Esophagus (tissue), 2 donors: ENCODE measurements at places on chromosomes 3 and 15. TPM values are rescaled to one million over a fixed set of nuclear protein-coding genes. Genes with fewer than 3 reads are reported as not detected.

CPN2 gene
- not detected for polyA plus RNA-seq

TMEM44 gene
- 7.3 TPM for polyA plus RNA-seq

CLDN18 gene
- 0.05 TPM for polyA plus RNA-seq

P2RY14 gene
- 2.1 TPM for polyA plus RNA-seq

PLAAT1 gene
- polyA plus RNA-seq, result 6.3 TPM

FETUB gene
- polyA plus RNA-seq, result 3.3 TPM

LRRC2 gene
- 0.14 TPM for polyA plus RNA-seq

SNURF gene
- 1.7 TPM for polyA plus RNA-seq

GOLGA8G gene
- polyA plus RNA-seq, result not detected

SLC2A2 gene
- polyA plus RNA-seq, result not detected

GJD2 gene
- 0.02 TPM for polyA plus RNA-seq

SLC15A2 gene
- 2.1 TPM for polyA plus RNA-seq

ACTRT3 gene
- 0.31 TPM for polyA plus RNA-seq

PIGB gene
- 7.7 TPM for polyA plus RNA-seq

SPINT1 gene
- polyA plus RNA-seq, result 161 TPM

C3orf20 gene
- not detected for polyA plus RNA-seq

SNTN gene
- not detected for polyA plus RNA-seq

TEX55 gene
- not detected for polyA plus RNA-seq

MYO5C gene
- polyA plus RNA-seq, result 5.4 TPM

POPDC2 gene
- 1.4 TPM for polyA plus RNA-seq

RBP2 gene
- 0.13 TPM for polyA plus RNA-seq

BCHE gene
- 0.98 TPM for polyA plus RNA-seq

RARB gene
- polyA plus RNA-seq, result 2.2 TPM

SYNM gene
- polyA plus RNA-seq, result 40.8 TPM
